AG04450 (cell line): ENCODE measurements at places on chromosomes 2 and 18. TPM values are rescaled to one million over a fixed set of nuclear protein-coding genes. Genes with fewer than 3 reads are reported as not detected.

MAP3K19 gene
- not detected in 2 replicates for polyA plus RNA-seq

COL4A4 gene
- 0.05 and 0.06 TPM in 2 replicates for polyA plus RNA-seq

ANKRD29 gene
- 0.12 and 0.15 TPM in 2 replicates for polyA plus RNA-seq

AGXT gene
- polyA plus RNA-seq = not detected in 2 replicates

ARL4C gene
- 13.0 and 15.0 TPM in 2 replicates for polyA plus RNA-seq

PAX3 gene
- polyA plus RNA-seq = not detected in 2 replicates

TNFRSF11A gene
- not detected in 2 replicates for polyA plus RNA-seq

HOXD13 gene
- polyA plus RNA-seq = not detected in 2 replicates

PAIP2B gene
- 0.12 and 0.24 TPM in 2 replicates for polyA plus RNA-seq

CHST10 gene
- polyA plus RNA-seq = 11.3 and 11.6 TPM in 2 replicates

B3GNT7 gene
- 0.02 and 0.06 TPM in 2 replicates for polyA plus RNA-seq

NLRC4 gene
- not detected in 2 replicates for polyA plus RNA-seq

PLA2R1 gene
- polyA plus RNA-seq = 1.6 and 2.0 TPM in 2 replicates

ZNF532 gene
- polyA plus RNA-seq = 68.7 and 69.7 TPM in 2 replicates

ALKAL2 gene
- polyA plus RNA-seq = 0.14 TPM in 1 of 2 replicates, not detected in the other

DYNAP gene
- not detected in 2 replicates for polyA plus RNA-seq
